ENCODE measurements at places on chromosomes 7 and 10. TPM values are rescaled to one million over a fixed set of nuclear protein-coding genes. Genes with fewer than 3 reads are reported as not detected.

DNA sequence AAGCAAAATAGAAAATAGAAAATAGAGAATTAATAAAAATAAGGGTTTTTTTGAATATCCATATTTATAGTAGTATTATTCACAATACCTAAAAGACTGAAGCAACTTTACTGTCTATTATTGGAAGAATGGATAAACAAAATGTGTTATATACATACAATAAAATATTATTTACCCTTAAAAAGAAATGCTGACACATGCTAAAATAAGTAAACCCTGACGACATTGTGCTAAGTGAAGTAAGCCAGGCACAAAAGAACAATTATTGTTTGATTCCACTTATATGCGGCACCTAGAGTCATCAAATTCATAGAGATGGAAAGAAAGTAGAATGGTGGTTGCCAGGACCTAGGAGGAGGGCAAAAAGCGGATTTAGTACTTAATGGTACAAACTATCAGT, 39.0 kb downstream of the LRRC17 start:
- no peak overlapping the region for H3K4me3 ChIP-seq
- H3K4me1 ChIP-seq: no peaks in the 10 kb centered on the region
- H3K27me3 ChIP-seq: no peaks in the 10 kb centered on the region

GRCh38 chr10:23478570-23478969, 39.7 kb downstream of the OTUD1 start:
- no peaks in the 10 kb centered on the region for H3K36me3 ChIP-seq
- H3K4me3 ChIP-seq: no peak overlapping the region
- H3K27me3 ChIP-seq: no peaks in the 10 kb centered on the region
- H3K4me1 ChIP-seq: no peaks in the 10 kb centered on the region
- DNase-seq: no peak

DNA sequence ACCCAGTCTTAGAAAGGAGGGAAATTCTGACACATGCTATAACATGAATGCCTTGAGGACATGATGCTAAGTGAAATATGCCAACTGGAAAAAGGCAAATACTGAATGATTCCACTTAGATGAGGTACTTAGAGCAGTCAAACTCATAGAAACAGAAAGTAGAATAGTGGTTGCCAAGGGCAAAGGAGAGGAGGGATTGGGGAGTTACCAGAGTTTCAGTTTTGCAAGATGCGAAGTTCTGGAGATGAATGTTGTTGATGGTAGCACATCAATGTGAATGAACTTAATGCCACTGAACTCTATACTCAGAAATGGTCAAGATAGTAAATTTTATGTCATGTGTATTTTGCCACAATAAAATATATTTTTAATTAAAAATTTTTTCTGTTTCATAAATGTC, 38.9 kb downstream of the DRGX start:
- H3K27me3 ChIP-seq: no peaks in the 10 kb centered on the region
- H3K4me1 ChIP-seq: peaks cover 7% of the 10 kb centered on the region
- no peak overlapping the region for H3K4me3 ChIP-seq
- no peaks in the 10 kb centered on the region for H3K36me3 ChIP-seq
- DNase-seq: no peak
- H3K27ac ChIP-seq: no peak overlapping the region

- DNase-seq: no peak
- H3K27ac ChIP-seq: no peak overlapping the region
- H3K4me1 ChIP-seq: peaks cover 4% of the 10 kb centered on the region
- H3K36me3 ChIP-seq: no peaks in the 10 kb centered on the region
- no peak overlapping the region for H3K4me3 ChIP-seq
- no peaks in the 10 kb centered on the region for H3K27me3 ChIP-seq
Measured at GRCh38 chr7:133797818-133798520, 329.2 kb upstream of the LRGUK start.

The COL13A1 gene
- polyA plus RNA-seq: 2.7 TPM

All from lung (tissue), 17 donors.